ENCODE measurements at places on chromosomes 11 and 22.

GRCh38 chr22:20952544-20953341 lies 14.3 kb upstream of the AIFM3 start:
- peak; percentile 28 for DNase-seq

DNA sequence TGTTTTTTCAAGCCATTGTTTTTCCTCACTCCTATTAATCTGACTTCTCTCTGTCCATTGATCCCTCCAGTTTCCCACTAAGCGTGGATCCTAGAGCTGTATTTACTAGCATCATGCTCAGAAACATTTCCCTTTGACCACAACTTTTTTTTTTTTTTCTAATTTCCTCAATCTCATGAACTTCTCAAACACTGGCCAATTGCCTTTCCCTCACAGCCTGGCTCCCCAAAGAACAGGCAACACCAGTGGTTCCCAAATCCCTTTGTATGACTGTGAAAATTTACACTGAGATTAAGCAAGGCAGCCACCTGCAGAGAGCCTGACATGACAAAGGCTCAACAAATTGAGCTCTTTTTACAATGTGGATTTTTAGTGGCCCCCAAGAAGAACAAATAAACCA lies 1.4 kb upstream of the TPP1 start:
- no peak for DNase-seq

DNA sequence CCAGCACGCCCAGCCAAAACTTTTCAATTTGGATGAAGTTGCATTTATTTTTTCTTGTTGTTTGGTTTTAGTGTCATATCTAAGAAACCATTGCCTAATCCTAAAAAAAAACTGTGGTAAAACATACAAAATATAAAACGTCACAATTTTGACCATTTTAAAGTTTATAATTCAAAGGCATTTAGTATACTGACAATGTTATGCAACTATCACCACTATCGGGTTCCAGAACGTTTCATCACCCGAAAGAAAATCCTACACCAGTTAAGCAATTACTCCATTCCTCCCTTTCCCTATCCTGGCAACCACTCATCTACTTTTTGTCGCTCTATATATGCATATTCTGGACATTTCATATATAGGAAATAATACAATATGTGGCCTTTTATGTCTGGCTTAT lies 30.5 kb upstream of the PHOX2A start:
- no peak for DNase-seq

GRCh38 chr11:102266099-102266498 lies 51.2 kb upstream of the BIRC3 start:
- DNase-seq, result no peak

DNA sequence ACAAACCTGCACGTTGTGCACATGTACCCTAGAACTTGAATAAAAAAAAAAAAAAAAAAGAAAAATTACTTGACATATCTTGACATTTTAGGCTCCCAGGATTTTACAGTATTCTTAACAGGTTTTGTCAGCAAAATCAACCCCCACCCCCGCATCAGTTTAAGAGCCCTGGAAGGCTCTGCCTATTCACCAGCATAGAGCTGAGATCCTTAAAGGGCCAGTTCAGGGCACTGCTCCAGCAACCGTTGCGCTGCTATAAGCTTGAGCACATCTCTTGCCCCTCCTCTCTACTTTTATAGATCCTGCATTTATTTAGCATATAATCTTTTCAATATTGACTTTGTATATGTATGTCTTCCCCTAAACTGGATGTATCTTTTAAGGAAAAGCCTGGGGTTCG lies 697 bp upstream of the PAFAH1B2 start:
- no peak for DNase-seq

GRCh38 chr11:47467357-47467756 lies 18.4 kb upstream of the RAPSN start:
- DNase-seq, result peak; percentile 99

- DNase-seq, result no peak
These were observed 67.2 kb downstream of the EFCAB6 start for GRCh38 chr22:43744700-43745410.

DNA sequence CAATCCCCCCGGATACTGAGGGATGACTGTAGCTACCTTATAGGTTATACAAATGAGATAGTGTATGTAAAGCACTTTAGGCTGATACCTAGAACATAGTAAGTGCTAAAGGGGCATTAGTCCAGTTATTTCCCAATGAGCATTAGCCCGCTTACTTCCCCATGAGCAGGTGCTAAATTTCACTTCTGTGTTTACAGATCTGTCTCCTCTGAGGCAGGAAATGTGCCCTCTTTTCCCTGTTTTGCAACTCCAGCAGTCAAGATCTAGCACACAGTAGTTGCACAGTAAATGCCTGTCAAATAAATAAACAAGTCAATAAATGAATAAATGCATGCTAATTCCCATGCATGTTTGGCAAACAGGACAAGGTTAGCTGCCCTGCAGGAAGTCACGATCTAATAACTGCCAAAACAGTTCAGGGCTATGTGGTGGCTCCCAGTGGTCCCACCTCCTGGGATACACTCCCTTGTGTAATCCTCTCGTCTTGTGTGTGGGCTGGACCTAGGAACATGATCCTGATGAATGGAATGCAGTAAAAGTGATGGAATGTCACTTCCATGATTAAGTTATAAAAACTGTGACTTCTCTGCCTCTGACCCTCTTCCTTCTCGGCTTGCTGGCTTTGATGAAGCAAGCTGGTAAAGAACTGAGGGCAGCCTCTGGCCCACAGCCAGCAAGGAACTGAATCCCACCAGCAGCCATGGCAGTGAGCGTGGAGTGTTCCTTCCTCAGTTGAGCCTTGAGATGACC lies 459.0 kb downstream of the SOX6 start:
- no peak for DNase-seq

- no peak for DNase-seq
These were observed 60.2 kb downstream of the RCN1 start for GRCh38 chr11:32151027-32151426.

GRCh38 chr11:75450236-75450635 lies 17.2 kb upstream of the KLHL35 start:
- DNase-seq, result no peak

GRCh38 chr11:27183672-27184457 lies 143.2 kb downstream of the BBOX1 start:
- peak; percentile 80 for DNase-seq

DNA sequence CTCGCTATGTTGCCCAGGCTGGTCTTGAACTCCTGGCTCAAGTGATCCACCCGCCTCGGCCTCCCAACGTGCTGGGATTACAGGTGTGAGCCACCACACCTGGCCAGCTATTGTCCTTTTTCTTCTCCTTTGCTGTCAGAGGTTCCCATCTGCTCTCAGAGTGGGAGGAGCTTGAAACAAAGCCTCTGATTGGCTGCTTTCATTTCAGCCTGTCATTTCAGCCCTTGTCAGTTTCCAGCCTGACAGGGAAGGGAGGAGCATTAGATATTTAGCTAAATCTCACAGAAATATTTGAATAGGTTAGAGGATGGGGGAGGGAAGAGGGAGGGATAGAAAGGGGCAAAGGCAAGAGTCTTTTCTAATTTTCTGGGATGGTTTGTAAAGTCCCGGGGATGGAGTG lies 8.7 kb downstream of the SLC22A6 start:
- DNase-seq, result peak; percentile 9

DNA sequence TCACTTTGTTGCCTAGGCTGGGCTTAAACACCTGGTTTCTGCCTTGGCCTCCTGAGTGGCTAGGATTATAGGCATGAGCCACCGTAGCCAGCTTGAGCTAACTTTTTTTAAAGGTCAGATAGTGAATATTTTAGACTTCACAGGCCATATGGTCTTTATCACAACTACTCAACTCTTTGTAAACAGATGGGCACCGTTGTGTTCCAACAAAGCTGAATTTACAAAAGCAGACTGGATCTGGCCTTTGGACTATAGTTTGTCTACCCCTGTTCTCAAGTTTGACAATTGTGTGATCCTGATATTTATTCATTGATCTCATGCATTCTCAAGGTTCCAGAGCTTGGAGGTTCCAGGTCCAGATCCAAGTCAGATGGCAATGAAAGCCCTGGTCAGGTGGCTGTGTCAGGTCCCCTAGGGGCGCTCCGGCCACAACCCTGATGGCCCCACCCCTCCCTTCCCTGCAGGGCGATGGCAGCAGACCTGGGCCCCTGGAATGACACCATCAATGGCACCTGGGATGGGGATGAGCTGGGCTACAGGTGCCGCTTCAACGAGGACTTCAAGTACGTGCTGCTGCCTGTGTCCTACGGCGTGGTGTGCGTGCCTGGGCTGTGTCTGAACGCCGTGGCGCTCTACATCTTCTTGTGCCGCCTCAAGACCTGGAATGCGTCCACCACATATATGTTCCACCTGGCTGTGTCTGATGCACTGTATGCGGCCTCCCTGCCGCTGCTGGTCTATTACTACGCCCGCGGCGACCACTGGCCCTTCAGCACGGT lies 15.8 kb downstream of the P2RY2 start:
- DNase-seq, result peak; percentile 9

GRCh38 chr11:113411536-113411935 lies 24.0 kb downstream of the ANKK1 start:
- DNase-seq, result peak; percentile 65

- DNase-seq, result no peak
These were observed 71.2 kb downstream of the FAM83F start for GRCh38 chr22:40065981-40066380.

DNA sequence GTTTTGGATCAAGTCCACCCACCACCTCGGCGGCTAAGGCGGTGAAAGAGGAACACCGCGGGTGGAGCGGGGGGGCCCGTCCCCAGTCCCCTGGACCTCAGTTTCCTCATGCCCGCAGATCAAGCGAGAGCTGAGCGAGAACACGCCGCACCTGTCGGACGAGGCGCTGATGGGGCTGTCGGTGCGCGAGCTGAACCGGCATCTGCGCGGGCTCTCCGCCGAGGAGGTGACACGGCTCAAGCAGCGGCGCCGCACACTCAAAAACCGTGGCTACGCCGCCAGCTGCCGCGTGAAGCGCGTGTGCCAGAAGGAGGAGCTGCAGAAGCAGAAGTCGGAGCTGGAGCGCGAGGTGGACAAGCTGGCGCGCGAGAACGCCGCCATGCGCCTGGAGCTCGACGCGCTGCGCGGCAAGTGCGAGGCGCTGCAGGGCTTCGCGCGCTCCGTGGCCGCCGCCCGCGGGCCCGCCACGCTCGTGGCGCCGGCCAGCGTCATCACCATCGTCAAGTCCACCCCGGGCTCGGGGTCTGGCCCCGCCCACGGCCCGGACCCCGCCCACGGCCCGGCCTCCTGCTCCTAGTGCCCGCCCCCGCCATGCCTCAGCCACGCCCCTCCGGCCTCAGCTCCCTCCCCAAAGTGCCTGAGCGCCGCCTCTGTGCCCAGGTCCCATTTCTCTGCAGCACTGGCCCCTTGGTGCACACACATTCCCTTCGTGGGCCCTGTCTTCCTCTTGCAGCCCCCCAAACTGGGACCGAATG lies 12.7 kb downstream of the MAFF start:
- no peak for DNase-seq

DNA sequence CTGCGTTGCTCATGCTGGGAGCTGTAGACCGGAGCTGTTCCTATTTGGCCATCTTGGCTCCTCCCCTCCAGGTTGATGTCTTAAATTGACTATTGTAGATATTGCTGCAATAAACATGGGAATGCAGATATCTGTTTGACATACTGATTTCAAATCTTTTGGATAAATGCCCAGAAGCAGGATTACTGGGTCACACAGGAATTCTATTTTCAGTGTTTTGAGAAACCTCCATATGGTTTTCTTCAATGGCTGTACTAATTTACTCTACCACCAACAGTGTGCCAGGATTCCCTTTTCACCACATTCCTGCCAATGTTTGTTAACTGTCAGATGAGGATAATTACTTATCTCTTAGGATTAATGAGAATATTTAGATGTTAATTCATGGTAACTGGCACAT lies 467.0 kb downstream of the LUZP2 start:
- DNase-seq, result peak; percentile 30

- DNase-seq, result no peak
These were observed 527.0 kb upstream of the B3GAT1 start for GRCh38 chr11:134939031-134939430.

DNA sequence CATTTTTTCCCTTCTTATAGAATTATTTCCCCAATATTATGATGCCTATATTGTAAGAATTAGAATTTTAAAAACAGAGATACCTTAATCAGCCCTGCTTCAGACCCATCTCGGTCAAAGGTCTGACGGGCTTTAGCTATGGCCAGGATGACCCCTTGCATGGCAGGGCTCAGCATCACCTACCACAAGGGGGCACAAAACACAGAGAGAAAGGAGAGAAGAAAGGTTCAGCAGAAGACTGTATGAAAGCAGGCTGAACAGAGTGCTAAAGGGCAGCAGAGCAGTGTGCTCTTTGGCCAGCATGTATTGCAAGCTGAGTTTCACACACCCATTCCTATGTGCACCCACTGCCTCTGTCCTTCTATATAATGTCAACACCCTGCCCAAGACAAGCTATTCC lies 26.8 kb downstream of the CLDN25 start:
- DNase-seq, result no peak

DNA sequence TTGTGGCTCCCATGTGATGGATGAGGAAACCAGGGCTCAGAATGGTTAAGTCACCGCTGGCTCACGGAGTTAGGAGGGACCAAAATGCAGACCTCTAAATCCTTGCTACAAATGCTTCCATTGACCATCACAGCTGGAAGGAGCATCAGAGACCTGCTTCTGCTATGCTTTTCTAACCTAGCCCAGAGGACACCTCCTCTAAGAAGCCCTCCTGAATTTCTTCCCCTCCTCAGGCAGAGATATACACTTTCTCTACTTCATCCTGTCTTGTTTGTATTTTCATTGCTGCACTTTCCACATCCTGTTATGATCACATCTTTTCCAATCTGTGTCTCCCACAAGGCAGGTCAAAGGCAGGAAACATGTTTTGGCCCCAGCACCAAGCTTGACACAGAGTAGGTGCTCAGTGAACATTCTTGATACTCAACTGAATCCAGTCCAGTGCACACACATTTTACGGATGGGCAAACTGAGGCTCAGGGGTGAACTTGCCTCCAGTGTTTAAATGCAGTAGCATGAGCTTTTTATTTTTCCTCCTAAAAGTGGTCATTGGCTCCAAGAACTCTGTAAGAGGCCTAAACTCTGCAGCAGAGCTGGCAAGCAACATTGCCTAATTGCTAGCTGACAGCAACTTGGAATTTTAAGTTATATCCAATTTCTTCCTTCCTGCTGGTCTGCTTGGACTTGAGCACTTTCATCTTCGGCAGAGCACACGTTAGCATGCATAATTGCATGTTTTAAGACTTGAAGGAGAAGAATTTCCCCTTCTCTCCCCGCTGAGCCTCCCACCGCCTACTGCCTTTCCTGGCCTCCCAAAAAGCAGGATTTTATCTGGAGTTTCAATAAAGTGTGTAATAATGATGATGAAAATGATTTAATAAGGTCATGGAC lies 12.7 kb downstream of the SCUBE1 start:
- DNase-seq, result no peak

- no peak for DNase-seq
These were observed 11.1 kb downstream of the IGHMBP2 start for GRCh38 chr11:68914761-68915160.

GRCh38 chr11:65425105-65425970 lies 2.7 kb downstream of the NEAT1 start:
- peak; percentile 13 for DNase-seq

- no peak for DNase-seq
These were observed 82.6 kb upstream of the PDGFD start for GRCh38 chr11:104246590-104246989.

Measured in NCI-H2171 treated with DMSO at 0.1 percent for 48 hours (cell line).